H9 (cell line): ENCODE measurements at places on chromosomes 13 and 19.

- DNase-seq = no peak
Observed at GRCh38 chr13:34864671-34865070, 77.4 kb upstream of the NBEA start.

GRCh38 chr19:34375598-34375997 lies 10.6 kb downstream of the GPI start:
- no peak for DNase-seq

GRCh38 chr13:50080203-50080910 lies 65.1 kb downstream of the KCNRG start:
- DNase-seq = no peak

GRCh38 chr13:100234524-100235136 lies 145.7 kb downstream of the PCCA start:
- DNase-seq = no peak

DNA sequence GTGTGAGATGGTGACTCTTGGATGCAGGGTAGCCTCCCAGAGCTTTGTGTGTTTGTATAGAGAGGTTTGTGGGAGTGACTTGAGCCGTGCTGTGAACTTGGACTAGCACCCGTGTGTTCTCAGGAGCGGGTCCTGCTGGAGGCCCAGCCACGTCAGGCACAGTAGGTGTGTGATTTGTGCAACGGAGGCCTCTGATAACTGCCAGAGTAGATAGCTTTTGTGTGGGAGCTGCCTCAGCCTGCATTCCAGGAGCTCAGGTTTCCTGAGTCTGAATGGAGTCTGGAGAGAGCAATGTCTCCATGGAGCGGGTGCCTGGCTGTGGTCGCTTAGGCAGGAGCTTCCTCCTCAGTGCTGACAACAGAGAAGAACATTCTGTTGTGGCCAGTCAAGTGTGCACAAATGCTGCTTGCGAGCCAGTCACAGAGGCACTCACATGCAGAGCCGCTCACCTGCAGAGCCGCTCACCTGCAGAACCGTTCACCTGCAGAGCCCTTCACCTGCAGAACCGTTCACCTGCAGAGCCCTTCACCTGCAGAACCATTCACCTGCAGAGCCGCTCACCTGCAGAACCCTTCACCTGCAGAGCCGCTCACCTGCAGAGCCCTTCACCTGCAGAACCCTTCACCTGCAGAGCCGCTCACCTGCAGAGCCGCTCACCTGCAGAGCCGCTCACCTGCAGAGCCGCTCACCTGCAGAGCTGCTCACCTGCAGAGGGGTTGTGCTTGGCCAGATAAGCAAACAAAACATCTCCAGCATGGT lies 32.6 kb downstream of the TFDP1 start:
- peak; percentile 61 for DNase-seq

GRCh38 chr19:32231691-32232090 lies 113.7 kb upstream of the ZNF507 start:
- DNase-seq = no peak

DNA sequence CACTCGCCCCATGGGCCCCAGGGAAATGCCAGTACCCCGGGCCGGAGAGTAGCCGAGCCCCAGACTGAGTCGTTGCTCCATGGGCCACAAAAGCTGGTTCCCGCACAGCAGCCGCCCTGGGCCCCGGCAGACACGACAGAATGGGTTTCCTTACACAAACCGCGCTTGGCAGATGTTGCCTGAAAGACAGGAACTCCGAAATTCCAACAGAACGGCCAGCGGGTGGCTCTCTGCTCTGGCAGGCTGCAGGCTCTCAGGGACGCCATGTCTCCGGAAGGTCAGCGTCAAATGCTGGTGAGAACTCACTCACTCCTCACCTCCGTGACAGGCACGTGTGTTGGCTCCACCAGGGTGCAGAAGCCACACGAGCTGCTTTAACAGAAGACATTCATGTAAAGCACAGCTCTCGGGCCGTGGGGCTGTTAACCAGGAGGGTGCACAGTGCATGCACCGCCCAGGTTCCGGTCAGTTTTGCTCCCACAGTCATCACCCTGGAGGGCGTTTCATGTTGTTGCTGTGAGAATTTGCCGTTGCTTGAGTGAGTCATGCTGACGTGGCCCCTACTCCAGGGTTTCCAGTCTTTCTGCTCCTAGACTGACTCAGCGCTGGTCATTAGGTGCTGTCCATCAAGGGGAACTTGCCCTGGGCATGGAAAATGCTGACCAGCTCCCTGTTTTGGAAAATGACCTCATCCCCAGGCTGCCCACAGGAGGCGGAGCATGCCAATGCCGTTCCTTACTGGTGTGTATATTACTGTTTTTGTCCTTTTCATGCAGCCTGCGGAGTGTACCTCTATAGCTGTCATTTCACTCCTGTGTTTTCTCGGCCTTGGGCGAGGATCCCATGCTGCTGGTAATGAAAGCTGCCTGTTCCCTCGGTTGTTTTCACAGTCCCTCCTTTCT lies 44.8 kb downstream of the ANKRD10 start:
- DNase-seq = peak; percentile 74

- peak; percentile 44 for DNase-seq
Observed at GRCh38 chr13:23599083-23599925, 29.1 kb downstream of the TNFRSF19 start.

GRCh38 chr13:96963786-96964475 lies 30.3 kb downstream of the OXGR1 start:
- no peak for DNase-seq

GRCh38 chr19:11164296-11164695 lies 8.7 kb upstream of the SPC24 start:
- DNase-seq = no peak

DNA sequence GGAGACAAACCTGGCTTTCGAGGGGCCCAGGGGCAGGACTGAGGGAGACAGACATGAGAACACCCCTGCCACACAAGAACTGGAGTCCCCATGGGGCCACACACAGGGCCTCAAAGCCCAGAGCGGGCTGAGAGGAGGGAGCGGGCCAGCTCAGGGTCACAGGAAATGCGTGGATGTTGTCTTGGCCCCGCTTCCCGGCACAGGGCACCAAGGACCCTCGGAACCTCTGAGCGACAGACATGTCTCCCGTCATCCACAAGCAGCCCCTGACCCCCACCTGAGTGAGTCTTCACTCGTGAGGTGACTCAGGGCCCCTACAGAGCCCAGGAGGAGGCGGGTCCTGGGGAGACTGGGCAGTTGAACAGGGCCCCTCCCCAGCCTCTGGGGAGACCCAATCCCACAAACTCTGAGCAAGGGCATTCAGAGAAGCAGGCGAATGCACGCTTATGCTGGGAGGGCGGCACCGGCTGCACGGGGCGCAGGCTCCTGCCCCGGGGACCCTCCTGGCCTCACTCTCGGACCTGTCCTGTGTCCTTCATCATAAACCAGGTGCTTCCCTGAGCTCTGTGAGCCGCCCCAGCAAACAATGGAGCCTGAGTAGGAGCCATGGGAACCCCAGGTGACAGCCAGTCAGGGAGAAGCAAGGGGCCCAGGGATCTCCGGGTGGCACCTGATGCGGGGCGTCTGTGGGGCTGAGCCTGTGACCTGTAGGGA lies 20.1 kb downstream of the SGTA start:
- DNase-seq = no peak

DNA sequence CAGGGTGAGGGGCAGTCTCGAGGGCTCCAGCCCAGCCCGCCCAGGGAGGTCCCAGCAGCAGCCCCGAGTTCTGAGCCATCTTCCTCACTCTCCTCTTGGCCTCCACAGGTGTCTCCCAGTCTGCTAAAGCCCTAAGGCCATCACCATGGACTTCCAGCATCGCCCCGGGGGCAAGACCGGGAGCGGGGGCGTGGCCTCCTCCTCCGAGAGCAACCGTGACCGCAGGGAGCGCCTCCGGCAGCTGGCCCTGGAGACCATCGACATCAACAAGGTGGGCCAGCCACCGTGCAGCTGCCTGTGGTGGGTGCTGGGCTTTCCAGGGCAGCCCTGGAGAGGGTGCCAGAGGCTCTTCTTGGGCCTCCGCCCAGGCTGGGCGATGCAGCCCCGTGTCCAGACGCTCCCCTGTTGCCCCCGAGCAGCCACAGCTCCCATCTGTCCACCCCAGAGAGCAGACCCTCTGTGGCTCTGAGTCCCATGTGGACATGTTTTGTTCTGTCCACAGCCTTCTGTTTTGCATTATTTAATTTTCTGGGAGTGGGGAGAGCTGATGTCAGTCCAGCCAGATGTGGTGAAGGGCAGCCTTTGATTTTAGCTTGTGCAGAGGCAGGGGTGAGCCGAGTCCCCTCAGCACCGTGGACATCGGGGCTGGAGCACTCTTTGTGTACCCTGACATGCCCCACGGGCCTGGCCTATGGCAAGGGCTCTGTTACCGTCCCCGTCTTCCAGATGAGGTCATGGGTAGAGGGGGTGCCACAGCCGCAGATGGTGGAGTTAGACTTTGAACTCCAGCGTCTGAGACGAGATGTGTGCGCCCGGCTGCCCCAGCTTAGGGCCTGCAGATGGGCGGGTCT lies 5.6 kb upstream of the AMH start:
- DNase-seq = no peak

DNA sequence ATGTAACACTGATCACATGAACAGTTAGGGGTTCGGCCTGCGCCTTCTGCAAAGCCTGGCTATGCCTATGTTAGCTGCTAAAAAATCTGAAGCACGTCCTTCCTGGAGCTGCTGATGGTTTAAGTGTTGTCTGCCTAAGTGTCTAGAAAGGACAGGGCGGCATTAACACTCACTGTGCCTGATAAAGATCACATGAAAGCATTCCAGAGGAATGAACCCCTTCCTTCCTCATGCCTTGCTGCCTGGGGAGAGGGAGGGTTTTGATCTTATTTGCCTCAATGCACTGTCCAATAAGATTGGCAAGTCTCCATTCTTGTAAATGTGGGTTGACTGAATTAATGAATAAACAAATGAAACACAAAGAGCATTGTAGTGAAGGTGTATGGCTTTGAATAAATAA lies 5.2 kb downstream of the DOCK9 start:
- DNase-seq = no peak

GRCh38 chr19:30122431-30122830 lies 180.4 kb downstream of the URI1 start:
- no peak for DNase-seq

GRCh38 chr13:96200810-96201209 lies 110.9 kb downstream of the HS6ST3 start:
- no peak for DNase-seq

- no peak for DNase-seq
Observed at GRCh38 chr13:33195693-33196464, 89.7 kb downstream of the STARD13 start.

- peak; percentile 54 for DNase-seq
Observed at GRCh38 chr13:25085125-25085742, 10.7 kb upstream of the PABPC3 start.

- peak; percentile 60 for DNase-seq
Observed at GRCh38 chr13:99989276-99990125, 7.9 kb downstream of the ZIC2 start.

DNA sequence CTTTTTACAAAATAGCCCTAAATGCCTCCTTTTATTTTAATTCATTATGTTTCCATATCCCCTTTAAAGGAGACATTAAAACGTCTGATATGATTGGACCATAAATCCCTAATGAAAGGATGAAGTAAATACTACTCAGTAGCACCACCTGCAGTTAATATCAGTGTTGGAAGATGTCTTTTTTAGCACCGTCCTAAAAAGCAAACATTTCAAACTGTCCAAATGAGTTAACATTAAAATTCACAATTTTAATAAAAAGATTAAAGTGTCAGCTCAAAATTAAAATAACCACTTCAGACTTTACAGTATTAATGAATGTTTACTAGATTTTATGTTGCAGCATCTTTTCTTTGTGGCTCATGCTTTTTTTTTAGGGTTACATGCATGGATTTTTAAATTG lies 12.3 kb downstream of the ZNF507 start:
- no peak for DNase-seq

DNA sequence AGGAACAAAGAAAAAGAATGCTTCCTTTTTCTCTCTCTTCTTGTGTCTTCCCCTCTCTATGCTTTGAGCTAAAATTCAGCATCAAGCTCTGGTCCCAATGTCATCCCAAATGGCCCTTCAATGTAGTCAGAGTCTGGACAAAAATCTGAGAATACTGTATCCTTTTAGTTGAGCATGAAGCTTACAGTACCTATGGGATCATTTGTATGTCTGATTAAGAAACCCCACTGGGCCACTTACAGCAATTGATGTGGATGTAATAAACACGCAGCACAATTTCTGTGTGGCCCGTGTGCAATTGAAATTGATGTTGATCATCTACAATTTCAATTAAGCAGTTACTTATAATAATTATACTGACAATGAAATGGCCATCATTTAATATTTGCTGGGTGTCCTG lies 188.9 kb upstream of the RNF113B start:
- no peak for DNase-seq

DNA sequence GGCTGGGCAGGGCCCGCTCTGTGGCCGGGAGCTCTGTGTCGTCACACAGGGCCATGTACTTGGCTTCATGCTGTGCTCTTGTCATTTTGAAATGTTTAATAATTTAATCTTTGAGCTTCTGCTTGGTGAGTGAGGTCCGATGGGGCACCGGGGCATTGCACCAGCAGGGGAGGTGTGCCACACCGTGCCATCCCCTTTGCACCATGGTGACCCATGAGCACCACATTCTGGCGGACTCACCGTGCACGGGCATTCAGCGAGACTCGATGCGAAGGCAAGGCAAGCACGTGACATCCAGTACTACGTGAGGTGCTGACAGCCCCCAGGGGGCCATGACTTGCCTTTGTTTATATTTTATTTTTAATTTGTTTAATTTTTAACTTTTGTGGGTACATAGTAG lies 204.3 kb downstream of the URI1 start:
- no peak for DNase-seq

GRCh38 chr13:101283782-101284181 lies 132.5 kb downstream of the NALCN start:
- no peak for DNase-seq

GRCh38 chr13:37652596-37652995 lies 54.0 kb upstream of the POSTN start:
- DNase-seq = no peak

DNA sequence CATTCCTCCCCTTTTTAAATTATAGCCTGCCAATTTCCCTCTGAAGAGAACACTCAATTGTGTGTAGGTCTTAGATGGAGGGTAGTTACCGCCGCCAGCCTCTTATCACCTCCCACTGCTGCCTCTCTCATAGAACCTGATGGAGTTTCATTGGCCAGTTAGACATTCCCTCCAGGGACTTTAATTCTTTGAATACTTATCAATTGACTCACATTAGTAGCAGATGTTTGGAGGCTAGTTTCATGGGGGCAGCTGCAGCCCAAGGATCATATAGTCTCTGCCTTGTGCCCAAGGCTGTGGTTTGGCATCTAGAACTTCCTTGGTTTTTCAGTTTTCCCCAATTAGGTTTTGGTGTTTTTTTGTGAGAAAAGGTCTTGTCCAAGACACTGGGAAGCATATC lies 318.9 kb upstream of the HTR2A start:
- no peak for DNase-seq

GRCh38 chr13:49246850-49247642 lies 679 bp upstream of the CDADC1 start:
- no peak for DNase-seq

GRCh38 chr13:20401931-20402856 lies 123.5 kb downstream of the CRYL1 start:
- no peak for DNase-seq
